ENCODE measurements at places on chromosomes 12 and 14.
A peak's percentile ranks its signal among the peaks of the same experiment; 100 is the strongest.

DNA sequence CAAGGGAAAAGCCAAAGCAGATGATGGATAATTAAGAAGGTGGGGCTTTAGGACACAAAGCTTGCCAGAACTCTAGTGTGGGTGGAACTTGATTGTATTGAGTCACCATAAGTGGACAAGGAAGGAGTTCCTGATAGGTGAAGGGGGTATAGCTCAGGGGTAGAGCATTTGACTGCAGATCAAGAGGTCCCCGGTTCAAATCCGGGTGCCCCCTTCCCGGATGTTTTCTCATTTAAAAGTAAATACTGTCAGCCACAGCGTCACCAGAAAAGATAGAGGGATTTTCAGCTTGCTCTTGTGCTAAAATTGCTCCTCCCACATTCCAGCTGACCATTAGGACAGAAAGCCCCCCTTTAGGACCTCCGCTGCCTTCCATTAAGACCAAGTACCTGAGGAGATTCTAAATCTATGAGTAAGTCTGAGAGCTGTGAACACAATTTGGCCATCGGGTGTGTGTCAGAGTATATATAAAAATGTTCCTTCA, 36.6 kb downstream of the DCAF4 start:
- no peak for DNase-seq

GRCh38 chr12:132710043-132710404, 618 bp upstream of the PGAM5 start:
- DNase-seq = no peak

DNA sequence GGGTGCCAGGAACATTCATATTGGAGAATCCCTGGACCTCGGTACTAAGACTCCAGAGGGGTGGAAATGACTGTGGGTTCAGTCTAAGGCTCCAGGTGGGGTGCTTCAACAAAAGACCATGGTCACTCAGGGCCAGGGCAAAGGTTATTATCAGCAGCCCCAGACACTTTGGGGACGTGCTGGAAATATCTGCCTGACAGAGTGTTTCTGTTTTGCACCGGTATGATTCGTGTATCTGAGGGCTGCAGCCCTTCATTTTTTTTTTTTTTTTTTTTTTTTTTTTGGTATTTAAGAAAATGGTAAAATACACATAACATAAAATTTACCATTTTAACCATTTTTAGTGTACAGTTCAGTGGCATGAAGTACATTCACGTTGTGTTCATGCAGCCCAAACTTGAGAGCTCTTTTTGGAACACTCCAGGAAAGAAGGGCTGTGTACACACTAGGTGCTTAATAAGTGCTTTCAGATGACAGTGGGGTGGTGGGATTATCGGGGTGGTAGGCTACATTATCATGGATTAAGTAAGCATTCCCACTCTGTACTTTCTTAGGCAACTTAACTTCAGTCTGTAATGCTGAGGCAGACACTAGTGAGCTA, 120.3 kb downstream of the CHST11 start:
- no peak for DNase-seq

- DNase-seq = no peak
Observed at GRCh38 chr12:65881348-65881961, 57.2 kb downstream of the HMGA2 start.

GRCh38 chr14:65042731-65043372, 56.2 kb downstream of the FNTB start:
- no peak for DNase-seq

GRCh38 chr12:6873094-6874014, at the start of gene SPSB2:
TSS of gene SPSB2 (minus strand) at chr12:6873303. CDS start at chr12:6872901, 402 bp downstream.
- DNase-seq = peak; percentile 99

- no peak for DNase-seq
Observed at GRCh38 chr12:93318720-93319522, 58.8 kb upstream of the NUDT4 start.

DNA sequence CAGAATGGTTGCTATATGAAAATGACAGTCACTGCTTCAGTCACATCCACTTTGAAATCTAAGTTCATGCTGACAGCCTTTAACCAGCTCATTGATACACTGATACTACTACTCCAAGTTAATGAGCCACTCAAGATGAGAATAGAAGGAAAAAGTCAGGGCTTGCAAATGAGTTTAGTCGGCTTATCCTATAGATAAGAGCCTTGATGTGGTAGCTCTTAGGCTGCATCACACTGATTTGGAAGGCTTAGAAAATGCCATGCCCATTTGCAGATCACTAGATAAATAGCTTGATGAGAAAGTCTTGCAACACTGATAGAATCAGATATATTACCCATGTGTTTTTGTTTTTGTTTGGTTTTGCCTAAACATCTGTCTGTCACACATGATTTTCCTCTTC, 251.4 kb upstream of the ATXN7L3B start:
- no peak for DNase-seq

DNA sequence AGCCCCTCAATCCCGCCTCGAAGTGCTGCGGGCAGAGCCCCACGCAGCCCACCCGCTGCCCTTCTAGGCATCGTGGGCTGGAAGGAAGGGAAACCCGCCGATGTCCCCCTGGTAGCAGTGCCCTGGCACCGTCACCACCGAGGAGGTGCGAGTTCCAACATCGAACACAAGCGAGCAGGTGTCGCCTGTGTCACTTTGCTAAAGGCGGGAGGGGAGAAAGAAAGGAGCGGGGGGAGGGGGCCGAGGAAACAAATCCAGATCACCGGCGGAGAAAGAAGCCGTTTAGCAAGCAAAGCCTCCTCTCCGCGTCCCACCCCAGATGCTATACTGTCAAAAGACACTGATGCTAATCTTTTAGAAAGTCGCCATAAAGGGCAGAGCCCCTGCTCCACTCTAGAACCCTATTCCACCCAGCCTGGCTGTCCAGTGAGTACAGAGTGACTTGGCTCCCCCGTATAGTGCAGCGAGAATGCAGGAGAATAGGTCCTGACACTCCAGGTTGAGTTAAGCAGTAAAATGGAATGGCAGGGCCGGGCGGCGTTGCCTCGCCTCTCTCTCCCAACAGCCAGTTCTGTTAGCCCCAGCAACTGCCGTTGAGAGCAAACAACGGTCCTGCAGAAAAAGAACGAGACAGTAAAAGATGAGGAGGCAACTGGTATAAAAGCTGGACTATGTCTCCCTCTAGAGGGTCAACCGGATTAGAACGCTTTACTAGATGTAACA, 67.9 kb upstream of the USP15 start:
- no peak for DNase-seq

- DNase-seq = no peak
Observed at GRCh38 chr12:123512838-123513665, 20.5 kb downstream of the RILPL1 start.

GRCh38 chr12:95942101-95942523, 302 bp downstream of the CCDC38 start:
- DNase-seq = no peak

DNA sequence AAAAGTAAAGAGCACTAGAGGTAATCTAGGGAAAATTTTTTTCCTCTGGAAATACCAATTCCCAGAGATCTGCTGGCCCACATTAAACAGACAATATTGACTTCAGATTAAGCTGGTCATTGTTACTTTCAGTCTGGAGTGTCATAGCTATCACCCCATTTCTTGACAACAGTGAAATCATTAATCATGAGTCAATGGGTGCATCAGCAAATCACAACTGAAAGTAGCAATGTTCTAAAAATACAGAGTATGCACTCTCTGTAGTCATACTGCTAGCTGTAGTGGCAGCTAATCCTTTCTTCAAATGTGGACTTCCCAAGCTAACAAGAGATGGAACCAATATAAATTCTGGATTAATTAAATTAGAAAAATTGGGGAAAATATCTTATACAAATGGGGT, 129.9 kb downstream of the CPNE8 start:
- DNase-seq = no peak

- DNase-seq = no peak
Observed at GRCh38 chr12:95463050-95463449, 10.9 kb upstream of the METAP2 start.

GRCh38 chr14:63383776-63384367, 65.1 kb upstream of the GPHB5 start:
- DNase-seq = no peak

GRCh38 chr12:25491396-25492325, 61.4 kb downstream of the LMNTD1 start:
- DNase-seq = no peak

DNA sequence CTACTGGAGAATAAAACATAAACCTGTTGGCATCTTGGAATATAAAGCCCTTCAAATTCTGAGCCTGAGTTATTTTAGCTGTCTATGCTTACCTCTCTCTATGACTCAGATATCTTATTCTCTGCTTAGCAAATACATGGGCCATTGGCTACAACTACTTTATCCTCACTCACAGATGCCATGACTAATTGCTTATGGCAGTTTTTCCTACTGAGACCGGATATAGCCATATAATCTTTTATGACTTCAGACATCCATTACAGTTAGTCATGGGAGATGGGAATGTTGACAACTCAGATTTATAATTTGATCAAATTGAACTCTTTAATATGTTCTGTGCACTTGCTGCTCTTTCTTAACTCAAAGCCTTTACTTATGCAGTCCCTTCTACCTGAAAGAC, 502.4 kb upstream of the ATP2B1 start:
- no peak for DNase-seq

DNA sequence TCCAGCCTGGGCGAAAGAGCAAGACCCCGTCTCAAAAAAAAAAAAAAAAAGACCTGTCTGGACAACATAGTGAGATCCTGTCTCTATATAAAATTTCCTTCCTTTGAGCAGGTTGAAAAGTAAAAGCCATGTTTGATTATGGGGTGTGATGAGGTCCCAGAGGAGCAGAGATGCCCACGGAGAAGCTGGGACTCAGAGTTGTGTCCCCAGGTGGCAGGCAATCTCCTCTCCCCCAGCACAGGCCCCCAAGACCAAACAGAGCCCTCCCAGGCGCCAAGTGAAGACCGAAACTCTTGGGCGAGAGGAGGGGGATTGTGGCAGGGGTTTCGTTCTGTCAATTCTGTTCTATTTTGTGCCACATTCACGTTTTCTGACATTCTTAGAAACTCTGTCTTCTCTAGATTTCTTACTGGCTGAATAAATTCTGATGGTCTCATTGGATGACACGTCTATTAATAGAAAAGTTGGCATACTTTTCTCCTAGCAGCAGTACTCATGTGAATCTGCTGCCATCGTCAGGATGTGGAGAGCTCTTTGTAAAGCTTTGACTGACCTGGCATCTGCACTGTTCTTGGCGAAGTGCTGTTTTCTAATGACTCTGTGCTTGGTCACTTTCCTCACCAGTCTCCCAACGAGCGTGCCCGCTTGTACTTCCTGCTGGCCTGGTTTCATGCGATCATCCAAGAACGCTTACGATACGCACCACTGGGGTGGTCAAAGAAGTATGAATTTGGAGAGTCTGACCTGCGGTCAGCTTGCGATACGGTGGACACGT, 43.4 kb downstream of the HSP90AA1 start:
- no peak for DNase-seq

- no peak for DNase-seq
Observed at GRCh38 chr14:79602045-79602444, 609.3 kb downstream of the DIO2 start.

- DNase-seq = no peak
Observed at GRCh38 chr12:50985322-50985721, 33.0 kb downstream of the HIGD1C start.

DNA sequence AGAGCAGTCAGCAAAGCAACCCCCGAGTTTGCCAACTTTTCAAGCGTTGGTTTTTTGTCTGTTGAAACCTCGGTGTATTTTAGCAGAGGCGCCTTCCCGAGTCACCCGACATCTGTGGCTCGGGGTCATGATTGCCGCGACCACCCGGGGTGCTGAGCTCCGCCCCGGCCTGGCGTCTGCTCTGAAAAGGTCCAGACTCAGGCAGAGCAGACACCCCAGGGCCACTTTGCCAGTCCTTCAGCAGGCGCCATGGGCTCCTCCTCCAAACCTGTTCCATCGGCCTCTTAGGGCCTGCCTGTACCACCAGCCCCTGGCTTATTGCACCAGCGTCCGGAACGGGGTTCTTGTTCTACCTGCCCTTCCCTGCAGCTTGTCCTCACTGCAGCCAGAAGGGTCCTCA, 19.1 kb downstream of the ANKRD9 start:
- DNase-seq = no peak

DNA sequence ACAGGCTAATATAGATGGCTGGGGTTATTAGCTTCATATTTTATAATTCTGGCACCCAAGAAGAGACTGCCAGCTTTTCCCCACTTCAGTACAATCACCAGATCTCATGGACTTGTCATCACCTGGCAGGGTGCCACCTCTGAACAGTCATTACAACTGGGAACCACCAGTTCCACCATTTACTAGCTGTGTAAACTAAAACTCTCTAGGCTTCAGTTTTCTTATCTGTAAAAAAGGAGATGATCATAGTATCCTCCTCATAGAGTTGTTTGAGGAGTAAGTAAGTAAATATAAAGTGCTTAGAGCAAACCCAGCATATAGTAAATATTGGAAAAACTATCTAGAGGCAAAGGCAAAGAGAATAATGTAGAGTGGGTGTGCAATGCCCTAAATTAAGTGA, 19.3 kb downstream of the CPNE8 start:
- no peak for DNase-seq

- no peak for DNase-seq
Observed at GRCh38 chr12:98595243-98595988, 1.9 kb downstream of the SLC25A3 start.

GRCh38 chr12:50082644-50083043, 2.5 kb upstream of the SMARCD1 start:
- no peak for DNase-seq

GRCh38 chr12:115942346-115942745, 335.1 kb downstream of the MED13L start:
- no peak for DNase-seq

DNA sequence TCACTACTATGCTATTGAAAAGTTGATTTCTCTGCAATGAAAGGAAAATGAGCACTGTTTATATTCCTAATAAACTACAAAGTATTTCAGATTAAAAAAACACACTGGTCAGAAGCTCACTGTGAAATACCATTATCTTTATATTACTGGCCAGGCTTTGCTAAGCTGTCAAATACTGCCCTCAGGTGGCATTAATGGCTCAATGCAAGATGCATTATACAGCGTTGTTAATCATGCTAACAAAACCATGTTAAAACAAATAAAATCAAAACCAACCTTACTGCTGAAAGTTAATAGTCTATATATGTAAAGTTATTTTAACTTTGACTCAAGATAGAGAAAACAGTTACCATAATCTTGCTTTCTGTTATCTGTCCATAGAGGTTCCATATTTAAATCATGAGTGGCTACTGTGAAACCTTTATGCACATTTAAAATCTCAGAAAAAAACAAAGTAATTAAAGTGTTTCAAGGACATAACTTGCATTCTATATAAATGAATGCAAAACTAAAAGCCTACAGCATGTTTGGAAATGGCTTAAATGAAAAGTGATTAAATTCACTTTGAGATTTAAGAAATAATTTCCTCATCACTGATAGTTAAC, 121.7 kb downstream of the RALGAPA1 start:
- no peak for DNase-seq

All from stimulated activated CD8-positive, alpha-beta memory T cell treated with anti-CD3 and anti-CD28 coated beads, Interleukin-2, amount 100 ng/mL, for 1 hour (primary cell).